ENCODE measurements at places on chromosomes 2 and 18.

GRCh38 chr2:70959271-70959761 lies 19.1 kb upstream of the ANKRD53 start:
- no peak for DNase-seq

DNA sequence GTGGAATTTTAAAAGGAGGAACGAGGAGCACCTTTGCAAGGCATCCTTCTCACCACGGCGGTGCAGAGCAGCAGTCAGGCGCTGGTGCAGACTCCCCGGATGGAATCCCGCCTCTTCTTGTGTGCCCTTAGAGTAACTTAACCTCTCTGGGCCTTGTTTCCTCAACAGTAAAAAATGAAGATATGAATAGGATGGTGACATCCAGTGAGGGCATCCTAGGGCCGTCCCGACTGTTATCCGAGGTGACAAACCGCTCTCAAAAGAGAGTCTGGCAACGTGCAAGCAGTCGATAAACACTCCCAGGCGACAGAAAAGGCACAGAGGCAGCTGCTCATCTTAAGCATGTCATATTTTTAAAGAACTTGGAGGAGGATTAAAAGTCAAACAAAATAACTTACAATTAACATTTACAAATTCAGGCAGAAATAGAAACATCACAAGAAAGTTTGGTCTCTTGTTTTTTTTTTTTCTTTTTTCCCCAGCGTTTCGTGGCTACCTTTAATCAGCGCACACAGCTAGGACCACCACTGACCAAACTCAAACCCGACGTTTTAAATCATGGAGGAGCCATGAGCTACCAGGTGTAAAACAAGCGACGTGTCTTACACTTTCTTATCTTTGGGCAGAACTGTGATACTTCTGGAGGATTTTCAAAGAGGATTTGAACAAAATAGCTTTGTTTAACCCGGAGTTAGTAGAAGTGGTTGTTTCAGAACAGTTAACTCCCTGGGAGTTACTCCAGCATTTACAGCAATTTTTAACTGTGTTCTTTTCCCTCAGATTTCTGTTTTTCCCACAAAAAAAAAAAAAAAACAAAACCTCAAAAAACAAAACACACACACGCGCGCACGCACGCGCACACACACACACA lies 2.1 kb downstream of the MBP start:
- DNase-seq, result no peak

- no peak for DNase-seq
Observed at GRCh38 chr2:233408366-233409285, 54.3 kb downstream of the DGKD start.

- no peak for DNase-seq
Observed at GRCh38 chr2:161063946-161064306, 96.3 kb upstream of the TANK start.

DNA sequence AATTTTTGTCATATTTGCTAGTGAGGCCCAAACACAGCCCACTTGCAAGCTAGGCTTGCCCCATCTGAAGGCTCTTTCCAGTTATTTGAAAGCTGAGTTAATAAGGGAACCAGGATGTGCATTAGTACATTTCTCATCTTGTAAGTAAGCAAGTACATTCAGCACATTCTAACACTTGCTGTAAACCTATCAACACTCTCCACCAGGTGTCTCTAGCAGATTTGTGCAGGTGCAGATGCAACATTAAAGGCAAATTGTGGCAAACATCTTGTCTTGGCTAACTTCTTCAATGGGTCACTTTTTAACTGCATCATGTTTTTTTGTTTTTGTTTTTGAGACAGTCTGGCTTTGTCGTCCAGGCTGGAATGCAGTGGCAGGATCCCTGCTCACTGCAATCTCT lies 25.3 kb upstream of the MFSD6 start:
- no peak for DNase-seq

- DNase-seq, result no peak
Observed at GRCh38 chr2:193556766-193557470, 1362.2 kb upstream of the TMEFF2 start.

- DNase-seq, result no peak
Observed at GRCh38 chr2:26521054-26521912, 43.4 kb upstream of the OTOF start.

GRCh38 chr18:62345909-62346308 lies 20.8 kb downstream of the TNFRSF11A start:
- no peak for DNase-seq

DNA sequence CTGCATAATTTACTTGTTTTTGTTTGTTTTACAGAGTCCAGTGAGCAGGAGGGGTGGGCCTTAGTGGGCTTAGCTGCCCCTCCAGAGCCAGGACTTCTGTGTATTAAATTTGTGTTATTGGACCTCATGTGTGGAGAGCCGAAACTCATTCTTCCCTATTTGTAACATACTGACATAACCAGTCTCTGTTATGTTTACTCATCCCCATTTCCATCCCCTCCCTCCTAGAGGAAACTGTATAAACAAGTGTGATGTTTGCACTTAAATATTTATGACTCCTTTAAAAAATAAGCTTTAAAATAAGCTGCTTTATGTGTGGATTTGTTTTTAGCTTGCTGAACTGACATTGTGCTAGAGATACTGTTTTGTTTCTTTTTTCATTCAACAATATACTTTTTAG lies 13.8 kb downstream of the ZNF512 start:
- no peak for DNase-seq

- peak; percentile 11 for DNase-seq
Observed at GRCh38 chr18:74081966-74082741, 65.5 kb downstream of the FBXO15 start.

DNA sequence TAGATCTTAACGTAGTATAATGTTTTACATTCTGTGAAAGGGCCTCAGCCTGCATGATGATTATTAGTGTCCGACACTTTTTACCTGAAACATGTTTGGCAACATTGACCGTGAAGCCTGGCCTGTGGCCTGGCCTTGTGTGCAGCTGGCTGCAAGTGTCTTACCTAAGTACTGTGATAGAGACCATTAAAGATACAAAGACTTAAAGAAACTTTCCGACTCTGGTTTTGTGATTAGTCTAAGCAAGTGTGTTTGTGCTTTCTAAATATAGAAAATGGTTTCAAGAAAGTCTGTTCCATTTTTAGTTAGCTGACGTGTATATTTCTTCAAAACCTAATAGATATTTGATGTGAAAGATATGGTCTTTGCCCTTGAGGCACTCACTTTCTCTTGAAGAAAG lies 601.8 kb downstream of the LRP1B start:
- no peak for DNase-seq

DNA sequence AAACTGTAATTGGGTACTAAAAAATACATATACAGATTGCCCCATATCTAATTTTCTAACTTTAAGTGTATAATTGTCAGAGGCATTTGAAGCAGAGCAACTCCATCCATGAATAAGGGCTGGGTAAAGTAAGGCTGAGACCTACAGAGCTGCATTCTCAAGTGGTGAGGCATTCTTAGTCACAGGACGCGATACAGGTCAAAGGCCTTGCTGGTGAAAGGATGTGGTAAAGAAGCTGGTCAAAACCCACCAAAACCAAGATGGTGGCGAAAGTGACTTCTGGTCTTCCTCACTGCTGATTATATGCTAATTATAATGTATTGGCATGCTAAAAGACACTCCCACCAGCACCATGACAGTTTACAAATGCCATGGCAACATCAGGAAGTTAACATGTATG lies 50.0 kb downstream of the SLC8A1 start:
- DNase-seq, result no peak

GRCh38 chr2:234577191-234577590 lies 80.3 kb upstream of the ARL4C start:
- no peak for DNase-seq

- DNase-seq, result no peak
Observed at GRCh38 chr18:77984833-77985232, 735.2 kb downstream of the GALR1 start.

DNA sequence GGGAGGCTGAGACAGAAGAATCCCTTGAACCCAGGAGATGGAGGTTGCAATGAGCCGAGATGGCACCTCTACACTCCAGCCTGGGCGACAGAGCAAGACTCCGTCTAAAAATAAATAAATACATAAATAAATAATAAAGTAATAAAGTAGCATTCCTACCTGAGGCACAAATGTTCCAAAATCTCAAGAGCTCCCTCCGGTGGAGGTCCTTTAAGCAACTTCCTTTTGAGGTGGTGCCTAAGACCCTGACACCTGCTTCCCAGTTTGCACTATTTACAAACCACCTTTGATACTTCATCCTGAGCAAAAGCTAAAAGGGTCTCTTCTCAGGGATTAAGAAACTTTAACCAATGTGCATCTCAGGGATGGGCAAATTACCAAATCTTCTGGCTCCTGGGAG lies 505.1 kb downstream of the CNTNAP5 start:
- DNase-seq, result no peak

Data from GM04504 (cell line).